ENCODE measurements at places on chromosomes 5 and 9.

DNA sequence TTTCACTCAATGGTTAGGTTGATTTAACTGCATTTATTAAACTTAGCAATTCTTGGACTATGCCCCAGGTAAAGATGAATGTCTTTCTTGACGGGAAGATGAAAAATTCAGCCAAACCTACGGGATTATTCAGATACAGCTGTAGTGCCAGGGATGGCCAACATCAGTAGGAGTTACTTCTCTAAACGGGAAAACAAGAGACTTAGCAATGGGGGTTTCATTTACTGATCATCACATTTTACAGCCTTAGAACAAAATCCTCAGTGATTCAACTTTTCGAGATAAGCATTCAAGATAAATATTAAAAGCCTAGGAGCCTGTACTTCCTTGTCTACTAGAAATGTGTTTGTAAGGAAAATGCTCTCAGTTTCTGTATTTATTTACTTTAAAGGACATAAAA, 46.1 kb downstream of the S1PR3 start:
- no peaks in the 10 kb centered on the region for H3K36me3 ChIP-seq
- H3K27ac ChIP-seq: no peak overlapping the region
- no peak for DNase-seq
- no peak overlapping the region for H3K4me3 ChIP-seq
- no peaks in the 10 kb centered on the region for H3K4me1 ChIP-seq

DNA sequence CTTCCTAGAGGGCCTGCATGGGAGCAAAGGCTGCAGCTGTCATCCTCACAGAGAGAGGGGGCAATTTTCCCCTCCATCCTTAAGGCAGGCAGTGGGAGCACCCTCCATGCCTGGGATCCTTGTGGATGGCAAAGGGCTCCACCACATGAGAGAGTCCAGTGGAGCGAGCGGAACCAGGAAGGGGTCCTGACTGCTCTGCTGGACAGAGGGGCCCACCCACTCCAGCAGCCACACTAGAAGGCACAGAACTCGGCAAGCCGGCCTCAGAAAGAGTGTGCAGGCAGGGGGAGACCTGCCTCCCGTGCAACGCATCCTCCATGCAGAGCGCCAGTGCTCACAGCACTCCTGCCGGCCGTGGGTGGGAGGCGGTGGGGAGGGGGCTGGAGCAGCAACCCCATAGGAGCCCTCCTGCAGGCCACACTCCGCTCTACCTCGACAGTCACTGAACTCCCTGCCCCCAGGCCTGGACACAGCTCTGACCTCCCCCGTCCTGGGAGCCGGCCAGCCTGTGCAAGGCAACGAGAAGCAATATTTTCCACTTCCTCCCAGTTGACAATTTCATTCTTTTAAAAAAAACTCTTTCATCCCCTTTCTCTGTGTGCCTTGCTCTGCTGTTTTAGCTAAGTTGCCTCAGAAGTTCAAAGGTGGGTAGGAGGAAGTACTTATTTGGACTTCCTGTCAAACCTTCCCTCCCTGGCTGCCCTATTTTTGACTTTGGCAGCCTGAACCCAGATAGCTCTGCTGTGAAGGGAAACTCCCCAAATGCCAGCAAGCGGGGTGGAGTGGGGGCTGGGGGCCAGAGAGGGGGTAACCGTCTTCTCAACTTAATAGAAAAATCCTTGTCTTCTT, 5.3 kb upstream of the LCP2 start:
- no peaks in the 10 kb centered on the region for H3K4me1 ChIP-seq
- no peaks in the 10 kb centered on the region for H3K27me3 ChIP-seq
- no peak for DNase-seq
- peak overlapping the region; percentile 76 for H3K27ac ChIP-seq
- H3K4me3 ChIP-seq: no peak overlapping the region

GRCh38 chr5:92605591-92605990, 975.4 kb downstream of the NR2F1-AS1 start:
- H3K4me3 ChIP-seq: no peak overlapping the region
- no peaks in the 10 kb centered on the region for H3K4me1 ChIP-seq
- H3K36me3 ChIP-seq: no peaks in the 10 kb centered on the region
- no peaks in the 10 kb centered on the region for H3K27me3 ChIP-seq

DNA sequence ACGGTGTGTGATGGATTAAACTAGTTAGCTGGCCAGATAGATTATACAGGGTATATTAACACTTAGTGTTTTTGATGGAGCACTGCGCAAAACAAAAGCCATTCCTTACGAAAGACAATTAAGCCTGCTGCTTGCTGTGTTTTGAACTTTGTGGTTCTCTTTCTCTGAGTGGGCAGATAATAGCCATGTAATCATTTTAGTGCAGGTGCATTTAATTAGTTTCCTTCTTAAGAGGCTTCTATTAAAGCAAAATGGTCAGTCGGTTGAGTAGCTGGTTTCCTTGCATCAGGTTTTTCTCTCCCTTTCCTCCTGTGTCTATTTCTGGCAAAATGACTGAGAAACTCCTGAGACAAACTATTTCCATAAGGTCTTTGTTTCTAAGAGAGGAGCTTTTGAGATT, 512.5 kb downstream of the DMAC1 start:
- H3K36me3 ChIP-seq: no peaks in the 10 kb centered on the region
- no peak overlapping the region for H3K4me3 ChIP-seq
- no peaks in the 10 kb centered on the region for H3K4me1 ChIP-seq
- DNase-seq: no peak
- H3K27me3 ChIP-seq: peaks cover 2% of the 10 kb centered on the region
- no peak overlapping the region for H3K27ac ChIP-seq

DNA sequence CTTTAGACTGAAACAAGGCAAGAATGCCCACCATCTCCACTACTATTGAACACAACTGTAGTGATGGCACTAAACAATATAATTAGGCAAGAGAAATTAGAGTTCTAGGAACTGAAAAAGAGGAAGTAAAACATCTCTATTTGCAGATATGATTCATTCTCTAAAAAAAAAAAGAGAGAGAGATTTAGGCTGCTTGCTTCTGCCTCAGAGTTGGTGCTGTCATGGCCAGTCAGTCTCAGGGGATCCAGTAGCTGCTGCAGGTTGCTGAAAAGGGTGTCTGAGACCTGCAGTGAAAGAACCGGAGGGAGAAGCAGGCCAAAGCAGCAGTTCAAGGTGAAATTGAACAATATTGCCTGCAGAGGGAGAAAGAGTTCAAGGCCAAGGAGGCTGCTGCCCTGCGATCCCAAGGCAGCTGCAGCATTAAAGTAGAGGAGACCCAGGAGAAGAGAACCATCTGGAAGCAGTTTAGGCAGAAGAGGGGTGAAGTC, 72.5 kb downstream of the AP3B1 start:
- H3K4me3 ChIP-seq: peak overlapping the region; percentile 7
- no peak overlapping the region for H3K27ac ChIP-seq
- H3K36me3 ChIP-seq: peaks cover 11% of the 10 kb centered on the region
- no peak for DNase-seq
- no peaks in the 10 kb centered on the region for H3K4me1 ChIP-seq

- no peaks in the 10 kb centered on the region for H3K36me3 ChIP-seq
- H3K27ac ChIP-seq: no peak overlapping the region
- no peak for DNase-seq
- peaks cover 6% of the 10 kb centered on the region for H3K4me1 ChIP-seq
- no peaks in the 10 kb centered on the region for H3K27me3 ChIP-seq
- no peak overlapping the region for H3K4me3 ChIP-seq
Measured at GRCh38 chr5:37735649-37736347, 104.0 kb downstream of the GDNF start.

DNA sequence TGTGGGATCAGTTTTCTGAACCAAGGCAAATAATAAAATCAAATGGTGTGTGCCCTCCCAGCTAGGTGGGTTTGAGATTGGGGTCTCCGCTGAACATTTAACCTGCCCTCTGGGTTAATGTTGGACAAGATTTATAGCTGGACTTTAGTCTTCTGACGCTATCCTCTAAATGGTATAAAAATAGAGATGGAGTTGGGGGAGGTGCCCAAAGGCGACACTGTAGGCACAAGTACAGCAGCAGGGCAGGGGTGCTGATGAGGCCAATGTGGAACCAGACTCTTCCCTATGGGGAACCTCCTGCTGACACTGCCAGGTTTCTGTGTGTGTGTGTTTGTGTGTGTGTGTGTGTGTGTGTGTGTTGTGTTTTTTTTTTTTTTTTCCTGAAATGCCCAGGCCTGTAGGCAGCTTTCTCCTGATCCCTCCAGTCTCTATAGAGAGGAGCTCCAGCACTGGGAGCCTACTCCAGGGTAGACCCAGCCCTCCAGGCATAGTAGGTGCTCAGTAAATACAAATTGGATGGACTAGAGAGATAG, 37.9 kb downstream of the PCDH1 start:
- peaks cover 20% of the 10 kb centered on the region for H3K4me1 ChIP-seq
- H3K36me3 ChIP-seq: no peaks in the 10 kb centered on the region
- H3K4me3 ChIP-seq: no peak overlapping the region
- no peak for DNase-seq
- H3K27ac ChIP-seq: no peak overlapping the region
- no peaks in the 10 kb centered on the region for H3K27me3 ChIP-seq

- H3K36me3 ChIP-seq: no peaks in the 10 kb centered on the region
- H3K27ac ChIP-seq: no peak overlapping the region
- H3K4me1 ChIP-seq: peaks cover 14% of the 10 kb centered on the region
- no peaks in the 10 kb centered on the region for H3K27me3 ChIP-seq
- H3K4me3 ChIP-seq: no peak overlapping the region
Measured at GRCh38 chr5:146873186-146873917, 5.2 kb downstream of the PPP2R2B start.

DNA sequence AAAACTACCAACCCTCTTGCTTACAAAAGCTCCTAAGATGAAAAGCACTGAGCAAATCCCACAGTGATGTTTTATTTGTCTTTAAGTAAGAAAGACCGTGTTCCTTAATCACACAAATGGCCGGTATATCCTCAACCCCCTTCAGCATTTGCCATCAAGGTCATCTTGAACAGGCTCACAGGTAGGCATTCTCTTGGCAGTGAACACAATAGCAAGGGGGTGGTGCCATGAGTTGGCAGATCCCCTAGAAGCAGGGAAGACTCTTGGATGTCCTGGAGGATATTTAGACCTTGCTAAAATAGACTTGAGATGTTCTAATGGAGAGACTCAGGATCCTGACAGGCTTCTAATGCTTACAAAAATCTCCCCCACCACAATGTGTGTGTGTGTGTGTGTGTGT, 323.0 kb downstream of the SPOCK1 start:
- no peak for DNase-seq
- no peak overlapping the region for H3K4me3 ChIP-seq
- no peaks in the 10 kb centered on the region for H3K27me3 ChIP-seq
- H3K36me3 ChIP-seq: no peaks in the 10 kb centered on the region
- no peak overlapping the region for H3K27ac ChIP-seq
- no peaks in the 10 kb centered on the region for H3K4me1 ChIP-seq

DNA sequence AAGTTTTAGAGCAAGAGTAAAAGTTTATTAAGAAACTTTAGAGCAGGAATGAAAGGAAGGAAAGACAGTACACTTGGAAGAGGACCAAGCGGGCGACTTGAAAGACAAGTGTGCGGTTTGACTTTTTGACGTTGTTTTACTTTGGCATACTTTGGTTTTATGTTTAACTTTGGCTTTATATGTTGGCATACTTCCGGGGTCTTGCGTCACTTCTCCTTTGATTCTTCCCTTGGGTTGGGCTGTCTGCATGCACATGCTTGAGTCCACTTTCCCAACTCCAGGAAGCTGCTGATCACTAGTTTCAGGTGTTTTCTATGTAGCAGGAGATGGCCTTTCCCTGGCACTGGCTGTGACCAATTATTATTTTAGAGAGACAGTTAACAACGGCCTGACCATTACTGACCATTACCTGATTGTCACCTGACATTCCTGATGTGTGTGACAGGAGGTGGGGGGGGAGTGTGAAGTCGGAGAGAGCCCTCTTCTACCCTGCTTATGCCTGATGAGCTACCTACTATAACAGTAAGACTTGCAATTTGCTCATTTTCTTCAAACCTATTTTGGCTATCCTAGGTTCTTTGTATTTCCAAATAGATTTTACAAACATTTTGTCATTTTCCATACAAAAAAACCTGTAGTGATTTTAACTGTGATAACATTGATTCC, 45.5 kb downstream of the TNFSF8 start:
- H3K4me1 ChIP-seq: peaks cover 16% of the 10 kb centered on the region
- H3K36me3 ChIP-seq: no peaks in the 10 kb centered on the region
- no peaks in the 10 kb centered on the region for H3K27me3 ChIP-seq

- no peaks in the 10 kb centered on the region for H3K4me1 ChIP-seq
- peaks cover 48% of the 10 kb centered on the region for H3K36me3 ChIP-seq
- no peak for DNase-seq
- no peak overlapping the region for H3K27ac ChIP-seq
- H3K27me3 ChIP-seq: no peaks in the 10 kb centered on the region
Measured at GRCh38 chr5:176507911-176508310, 29.3 kb downstream of the RNF44 start.

- no peak overlapping the region for H3K4me3 ChIP-seq
- H3K27ac ChIP-seq: no peak overlapping the region
- no peaks in the 10 kb centered on the region for H3K27me3 ChIP-seq
Measured at GRCh38 chr5:37695647-37696046, 144.2 kb downstream of the GDNF start.
